ENCODE measurements at places on chromosomes 4 and X.

GRCh38 chrX:68177542-68177941, 255.8 kb downstream of the OPHN1 start:
- DNase-seq = no peak

DNA sequence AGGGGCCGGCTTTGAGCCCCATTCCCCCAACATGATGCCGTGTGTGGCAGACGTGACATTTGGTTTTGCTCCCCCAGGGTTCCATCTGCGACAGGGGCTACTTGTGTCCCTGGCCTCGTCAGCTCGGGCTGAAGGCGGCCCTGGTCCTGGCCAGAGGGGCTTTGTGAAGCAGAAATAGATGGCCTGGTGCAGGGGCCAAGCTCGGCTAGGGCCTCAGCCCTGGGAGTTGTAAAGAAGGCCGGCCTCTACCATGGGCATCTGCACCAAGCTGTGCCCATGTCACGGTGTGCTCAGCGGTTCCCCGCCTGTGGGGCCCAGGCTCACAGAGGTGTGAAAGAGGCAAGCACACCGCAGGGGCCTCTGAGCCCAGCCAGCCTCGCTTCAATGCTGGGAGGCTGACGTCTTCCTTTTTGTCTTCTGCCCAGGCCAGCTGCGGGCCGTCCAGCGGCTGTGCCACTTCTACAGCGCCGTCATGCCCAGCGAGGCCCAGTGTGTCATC, 32.5 kb downstream of the SH3TC1 start:
- no peak for DNase-seq

GRCh38 chr4:182073278-182073677, 169.9 kb upstream of the TENM3 start:
- DNase-seq = no peak

- no peak for DNase-seq
These were observed 27.9 kb downstream of the SLAIN2 start for GRCh38 chr4:48369248-48369647.

DNA sequence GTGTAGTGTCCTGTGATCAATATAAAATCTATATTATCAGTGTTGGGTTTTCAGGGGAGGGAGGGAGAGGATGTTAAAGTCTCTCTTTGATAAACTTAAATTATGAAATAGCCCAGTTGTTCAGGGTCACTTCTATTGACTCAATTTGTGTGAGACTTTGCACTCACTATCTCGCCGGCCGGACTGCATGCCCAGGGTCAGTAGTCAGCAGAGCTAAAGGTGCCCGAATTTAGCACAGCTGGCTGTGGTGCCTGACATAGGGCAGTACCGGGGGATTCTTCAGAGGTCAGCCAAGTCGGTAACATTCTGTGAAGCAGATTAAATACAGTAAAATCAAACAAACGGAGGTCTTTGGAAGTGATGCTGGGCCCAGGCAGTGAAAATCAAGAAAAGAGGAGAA, 19.2 kb downstream of the GABRQ start:
- DNase-seq = no peak

GRCh38 chr4:106717091-106717490, 319.0 kb downstream of the DKK2 start:
- DNase-seq = no peak

DNA sequence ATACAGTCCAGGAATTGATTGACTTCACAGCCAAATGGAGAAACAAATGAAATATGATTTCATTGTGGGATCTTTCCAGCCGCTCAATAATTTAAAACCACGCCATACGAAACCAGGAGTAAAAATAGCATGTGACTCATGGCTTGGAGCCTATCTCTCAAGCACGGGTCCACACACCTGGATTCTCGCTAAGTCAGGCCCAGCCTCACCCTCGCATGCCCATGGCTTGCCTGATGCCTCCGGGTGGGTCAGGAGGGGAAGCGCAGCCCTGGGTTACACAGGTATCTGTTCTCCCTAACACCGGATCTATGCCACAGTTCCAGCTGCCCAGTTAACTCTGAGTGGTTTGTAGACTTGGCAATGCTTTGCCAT, 5.6 kb upstream of the ABLIM2 start:
- no peak for DNase-seq

- DNase-seq = no peak
These were observed 22.7 kb upstream of the LEF1 start for GRCh38 chr4:108191269-108191914.

DNA sequence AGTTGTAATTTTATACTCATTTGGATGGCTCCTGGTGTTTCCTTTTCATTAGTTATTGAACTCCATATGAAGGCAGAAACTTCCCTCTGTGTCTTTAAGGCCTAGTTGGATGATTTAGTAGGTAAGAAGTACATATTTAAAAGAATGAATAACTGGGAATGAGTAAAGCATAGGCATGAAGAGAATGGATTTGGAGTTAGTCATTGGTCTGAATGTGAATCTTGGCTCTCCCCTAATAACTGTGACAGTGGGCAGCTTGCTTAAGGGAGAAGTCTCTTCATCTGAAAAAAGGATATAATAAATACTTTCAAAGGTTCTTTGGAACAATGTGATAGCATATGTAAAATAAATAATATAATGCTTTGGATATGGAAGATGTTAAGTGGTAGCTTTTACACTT, 13.2 kb downstream of the SNX25 start:
- no peak for DNase-seq

DNA sequence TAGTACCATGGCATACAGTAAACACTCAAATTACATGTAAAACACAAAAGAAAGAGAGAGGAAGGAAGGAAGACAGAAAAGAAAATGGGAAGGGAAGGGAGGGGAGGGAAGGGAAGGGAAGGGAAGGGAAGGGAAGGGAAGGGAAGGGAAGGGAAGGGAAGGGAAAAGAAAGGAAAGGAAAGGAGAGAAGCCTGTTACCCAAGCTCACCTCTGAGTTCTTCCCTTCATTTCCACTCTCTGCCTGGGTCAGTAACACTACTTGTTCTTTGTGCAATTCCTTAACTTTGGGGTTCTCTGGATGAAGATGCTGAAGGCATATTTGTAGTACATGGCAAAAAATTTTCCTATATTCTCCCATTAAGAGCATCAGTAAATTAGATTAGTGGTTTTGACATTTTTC, 241.0 kb downstream of the RAB28 start:
- no peak for DNase-seq
